ENCODE measurements at places on chromosomes 1 and 21.

GRCh38 chr1:36160949-36161485, 5.1 kb downstream of the MAP7D1 start:
- DNase-seq, result no peak

DNA sequence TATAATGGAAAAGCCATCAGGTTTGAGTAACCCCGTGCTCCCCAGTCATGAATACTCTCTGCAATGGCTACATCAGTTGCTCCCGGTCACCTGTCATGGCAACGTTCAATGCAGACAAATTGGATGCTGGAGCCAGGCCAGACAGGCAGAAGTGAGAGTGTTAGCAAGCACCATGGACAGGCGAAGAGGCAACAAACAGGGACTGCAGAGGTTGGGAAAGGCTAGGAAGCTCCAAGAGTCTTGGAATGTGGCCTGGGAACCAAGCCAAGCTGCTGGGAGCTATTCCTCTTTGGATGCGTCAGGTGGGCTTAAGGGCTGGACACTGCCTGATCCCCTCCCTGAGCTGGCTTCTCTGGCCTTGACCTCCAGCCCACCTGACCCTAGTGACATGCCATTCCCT, 102.9 kb downstream of the ACTL8 start:
- DNase-seq, result no peak

- no peak for DNase-seq
These were observed 26.0 kb upstream of the AGO1 start for GRCh38 chr1:35856964-35857363.

DNA sequence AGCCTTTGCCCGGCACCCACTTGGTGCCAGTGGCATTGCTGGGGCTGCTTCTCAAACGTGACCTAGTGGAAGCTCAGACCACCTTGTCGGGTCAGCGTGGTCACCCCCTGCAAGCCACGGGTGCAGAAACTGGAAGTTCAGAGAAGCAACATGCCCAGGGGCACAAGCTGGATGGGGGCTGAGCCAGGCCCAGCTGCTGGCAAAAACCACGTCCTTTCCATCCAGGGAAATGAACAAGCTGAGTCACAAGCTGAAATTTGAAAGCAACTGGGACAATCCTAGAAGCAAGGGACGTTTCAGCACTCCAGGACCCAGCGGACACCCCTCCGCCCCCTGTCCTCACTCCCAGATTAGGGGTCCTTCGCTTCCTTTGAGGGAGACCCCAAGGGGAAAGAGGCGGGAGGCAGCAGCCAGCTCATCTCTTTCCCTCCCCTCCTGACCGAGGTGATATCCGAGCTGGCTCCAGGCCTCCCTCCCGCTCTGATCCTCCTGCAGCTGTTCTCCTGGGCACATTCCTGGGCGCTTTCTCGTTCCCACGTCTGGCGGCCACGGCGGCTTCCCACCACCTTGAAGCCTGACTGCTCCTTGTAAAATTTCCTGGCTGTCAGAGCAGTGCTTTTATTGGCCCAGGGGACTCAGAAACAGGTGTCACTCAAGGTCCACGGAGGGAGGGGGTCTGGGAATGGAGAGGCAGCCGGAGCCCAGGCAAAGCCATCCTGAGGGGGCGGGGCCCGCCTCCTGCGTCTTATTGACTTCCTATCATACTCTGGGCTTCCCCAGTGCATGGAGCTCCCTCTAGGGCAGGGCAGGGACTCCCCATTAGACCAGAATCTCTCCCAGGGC, 62.8 kb downstream of the PAX7 start:
- DNase-seq, result no peak

DNA sequence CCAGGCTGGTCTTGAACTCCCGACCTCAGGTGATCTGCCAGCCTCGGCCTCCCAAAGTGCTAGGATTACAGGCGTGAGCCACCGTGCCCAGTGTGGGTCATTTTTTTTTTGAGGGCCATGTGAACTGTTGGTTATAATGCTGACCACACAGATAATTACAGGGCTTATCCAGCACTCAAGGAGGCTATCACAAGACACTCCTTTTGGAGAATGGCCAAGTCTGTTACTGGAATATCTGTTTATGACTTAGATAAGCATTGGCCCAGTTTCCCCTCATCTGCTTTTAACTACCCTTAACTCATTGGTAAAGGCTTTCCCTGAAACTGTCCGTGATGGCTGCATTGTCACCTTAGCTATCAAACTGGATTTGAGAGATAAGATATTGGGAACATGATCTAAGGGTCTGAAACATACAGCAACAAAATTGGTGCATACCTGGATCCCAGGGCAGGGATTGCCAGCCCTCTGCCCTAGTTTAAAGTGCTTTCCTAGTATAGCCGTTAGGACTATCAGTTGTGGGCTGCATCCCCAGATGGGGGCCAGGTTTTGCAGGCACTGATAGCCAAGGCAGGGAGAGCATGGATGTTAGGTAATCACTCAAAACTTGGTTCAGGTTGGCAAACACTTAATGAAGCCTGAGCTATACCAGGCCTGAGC, 15.6 kb downstream of the SZT2 start:
- no peak for DNase-seq
